ENCODE measurements at places on chromosomes 2 and 18. TPM values are rescaled to one million over a fixed set of nuclear protein-coding genes. Genes with fewer than 3 reads are reported as not detected.
A peak's percentile ranks its signal among the peaks of the same experiment; 100 is the strongest.

Gene C2orf68
- total RNA-seq, result 33.2 TPM

Gene SIX2
- total RNA-seq, result 1.9 TPM

Gene ACOXL
- 0.15 TPM for total RNA-seq

Gene C2orf78
- not detected for total RNA-seq

Gene C1QL2
- total RNA-seq, result not detected

Gene EGR4
- total RNA-seq, result 0.19 TPM

Gene SLC4A3
- 2.1 TPM for total RNA-seq

Gene DSG4
- not detected for total RNA-seq

Gene ERBB4
- 27.9 TPM for total RNA-seq

DNA sequence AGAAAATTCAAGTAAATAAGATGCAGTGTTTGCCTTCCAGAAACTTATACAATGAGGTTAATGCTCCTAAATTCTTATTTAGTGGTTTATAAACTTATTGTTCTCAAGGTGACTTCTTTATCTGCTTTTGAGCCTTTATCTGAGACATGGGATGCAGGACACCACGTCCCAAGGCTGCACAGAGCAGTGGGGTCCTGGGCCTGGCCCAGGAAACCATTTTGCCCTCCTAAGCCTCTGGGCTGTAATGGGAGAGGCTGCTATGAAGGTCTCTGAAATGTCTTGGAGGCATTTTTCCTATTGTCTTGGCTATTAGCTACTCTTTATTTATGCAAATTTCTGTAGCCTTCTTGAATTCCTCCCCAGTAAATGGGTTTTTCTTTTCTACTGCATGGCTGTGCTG, 652.6 kb upstream of the SETBP1 start:
- ATAC-seq, result no peak

DNA sequence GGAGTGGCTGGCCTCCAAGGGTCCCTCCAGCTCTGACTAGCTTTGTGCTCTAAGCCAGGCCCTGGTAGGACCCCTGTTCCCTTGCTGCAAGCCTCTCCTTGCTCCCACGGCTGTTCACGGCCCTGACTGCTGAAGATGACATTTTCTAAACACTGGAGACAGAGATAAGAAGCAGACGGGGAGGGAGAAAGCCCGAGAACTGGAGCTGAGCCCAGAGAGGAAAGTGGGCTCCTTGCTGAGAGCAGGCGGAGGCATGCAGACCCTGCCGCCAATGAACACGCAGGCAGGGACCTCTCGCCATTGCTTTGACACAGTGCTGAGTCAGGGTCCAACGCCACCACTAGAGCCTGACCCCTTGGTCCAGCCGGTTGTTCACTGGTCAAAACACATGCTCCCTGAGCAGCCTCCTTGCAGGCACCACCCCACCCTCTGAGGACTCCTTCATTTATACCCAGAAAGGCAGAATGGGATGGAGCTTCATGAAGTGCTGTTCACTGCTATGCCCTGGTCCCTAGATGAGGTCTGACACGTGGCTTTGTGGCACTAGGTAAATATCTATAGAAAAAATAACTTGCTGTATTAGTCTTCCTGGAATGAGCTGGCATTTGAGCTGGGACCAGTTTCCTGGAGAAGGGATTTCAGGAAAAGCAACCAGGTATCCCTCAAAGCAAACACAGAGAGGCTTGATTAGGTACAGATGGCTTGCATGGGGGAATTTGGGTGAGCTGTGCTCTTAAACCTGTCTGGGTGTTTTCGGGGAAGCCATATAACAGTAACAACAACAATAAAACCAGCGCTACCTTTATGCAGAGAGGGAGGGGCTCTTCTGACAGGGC, 65.7 kb downstream of the MCFD2 start:
- ATAC-seq, result no peak

DNA sequence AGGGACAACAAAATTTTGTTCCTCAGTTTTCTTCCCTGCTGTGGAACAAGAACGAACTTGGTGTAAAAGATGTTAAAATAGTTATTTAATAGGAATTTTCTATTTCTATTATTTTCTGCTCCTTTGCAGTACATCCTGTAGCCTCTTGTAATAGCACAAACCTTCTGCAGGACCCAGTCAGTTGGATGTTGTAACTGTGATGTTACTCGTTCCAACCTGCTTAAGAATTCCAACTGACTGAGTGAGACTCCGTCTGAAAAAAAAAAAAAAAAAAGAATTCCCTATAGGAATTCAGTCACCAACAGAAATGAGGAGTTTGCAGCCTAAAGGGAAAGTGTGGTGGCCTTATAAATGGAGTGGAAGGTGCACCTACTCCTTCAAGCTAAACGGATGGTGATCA, 46.4 kb upstream of the CDH20 start:
- no peak for ATAC-seq

DNA sequence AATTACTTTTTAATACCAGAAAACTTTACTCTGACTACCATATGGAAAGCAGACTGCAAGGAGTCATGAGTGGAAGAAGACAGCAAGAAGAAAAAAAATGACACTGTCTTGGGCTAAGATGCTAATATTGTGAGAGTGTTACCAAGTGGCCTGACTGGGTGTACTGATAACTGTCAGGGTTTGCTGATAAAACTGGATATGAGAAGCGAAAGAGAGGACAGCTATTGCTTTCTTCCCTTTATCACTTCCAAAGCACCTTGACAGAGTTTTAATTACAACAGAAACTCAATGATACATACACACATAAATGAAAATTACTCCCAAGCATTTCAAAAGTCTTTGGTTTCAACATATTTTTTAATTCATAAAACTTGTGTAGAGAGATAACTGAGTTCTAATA, 368.5 kb downstream of the ZEB2 start:
- no peak for ATAC-seq

GRCh38 chr2:222819722-222820333, 41.0 kb upstream of the ACSL3 start:
- ATAC-seq, result no peak

- no peak for ATAC-seq
These were observed 53.4 kb downstream of the POLR1A start for GRCh38 chr2:86052265-86052664.

- ATAC-seq, result no peak
These were observed 262.6 kb downstream of the EN1 start for GRCh38 chr2:118584877-118585276.

- peak; percentile 47 for ATAC-seq
These were observed 51.8 kb downstream of the MYO3B start for GRCh38 chr2:170229744-170230143.

GRCh38 chr2:231926180-231926741, at the start of gene NPPC:
Gene NPPC (minus strand): TSS chr2:231926396. CDS start chr2:231926249, 147 bp downstream.
- ATAC-seq, result peak; percentile 87

DNA sequence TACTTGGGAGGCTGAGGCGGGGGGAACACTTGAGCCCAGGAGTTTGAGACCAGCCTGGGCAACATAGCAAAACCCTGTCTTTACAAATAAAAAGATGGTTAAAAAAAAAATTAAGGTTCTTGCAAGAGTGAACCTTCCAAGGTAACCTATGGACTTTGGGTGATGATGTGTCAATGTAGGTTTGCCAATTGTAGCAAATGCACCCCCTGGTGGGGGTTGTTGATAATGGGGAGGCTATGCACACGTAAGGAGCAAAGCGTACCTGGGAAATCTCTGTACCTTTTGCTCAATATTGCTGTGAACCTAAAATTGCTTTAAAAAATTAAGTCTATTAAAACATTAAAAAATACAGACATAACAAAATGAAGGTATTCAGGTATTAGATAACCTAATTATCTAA, 70.4 kb downstream of the CWC22 start:
- ATAC-seq, result no peak

DNA sequence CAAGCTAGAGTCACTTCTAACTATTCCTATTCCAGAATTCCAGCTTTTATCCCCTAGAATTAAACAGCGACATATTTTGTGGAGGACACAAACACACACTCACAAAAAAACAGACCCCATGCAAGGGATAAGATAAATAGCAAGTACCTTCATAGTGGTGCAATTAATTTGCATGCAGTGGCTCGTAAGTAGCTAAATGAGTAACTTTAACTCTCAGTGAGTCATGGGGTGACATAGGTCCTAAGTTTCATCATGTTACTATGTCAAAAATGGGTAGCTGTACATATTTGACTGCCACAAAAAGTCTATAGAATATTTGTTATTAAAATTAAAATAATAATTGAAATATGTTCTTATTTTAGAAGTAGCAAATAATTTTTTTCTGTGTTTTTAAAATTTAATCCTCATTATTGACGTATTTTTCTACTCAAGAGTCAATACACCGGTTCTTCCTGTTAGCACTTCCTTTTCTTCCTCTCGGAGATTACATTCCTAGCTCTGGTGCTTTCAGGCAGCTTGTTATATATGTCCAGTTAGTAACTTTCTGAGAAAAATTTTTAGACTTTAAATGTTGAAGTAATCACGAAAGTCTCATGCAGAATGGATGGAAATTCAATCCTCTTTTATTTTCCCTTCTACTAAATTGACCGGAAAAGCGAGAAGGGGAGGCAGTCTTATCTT, 247.0 kb downstream of the KCNH7 start:
- no peak for ATAC-seq

- peak; percentile 35 for ATAC-seq
These were observed 103.3 kb downstream of the ALK start for GRCh38 chr2:29817801-29818680.

DNA sequence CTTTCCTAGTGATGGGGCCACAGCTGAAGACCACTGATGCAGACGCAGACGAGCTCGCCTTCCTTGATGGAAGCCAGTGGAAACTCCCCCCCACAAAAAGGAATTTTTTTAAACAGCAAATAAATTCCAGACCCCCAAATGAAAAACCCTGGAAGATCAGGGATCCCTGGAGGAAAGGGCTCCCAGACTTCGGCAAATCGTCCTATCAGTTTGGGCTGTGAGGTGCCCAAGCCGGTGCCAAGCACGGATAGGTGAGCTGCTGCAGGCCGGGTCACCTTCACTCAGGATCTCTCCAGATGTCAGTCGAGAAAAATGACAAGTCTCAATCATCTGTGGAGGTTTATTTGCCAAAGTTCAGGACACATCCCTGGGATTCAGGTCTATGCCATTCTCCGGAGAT, 42.0 kb downstream of the RTP5 start:
- ATAC-seq, result no peak

DNA sequence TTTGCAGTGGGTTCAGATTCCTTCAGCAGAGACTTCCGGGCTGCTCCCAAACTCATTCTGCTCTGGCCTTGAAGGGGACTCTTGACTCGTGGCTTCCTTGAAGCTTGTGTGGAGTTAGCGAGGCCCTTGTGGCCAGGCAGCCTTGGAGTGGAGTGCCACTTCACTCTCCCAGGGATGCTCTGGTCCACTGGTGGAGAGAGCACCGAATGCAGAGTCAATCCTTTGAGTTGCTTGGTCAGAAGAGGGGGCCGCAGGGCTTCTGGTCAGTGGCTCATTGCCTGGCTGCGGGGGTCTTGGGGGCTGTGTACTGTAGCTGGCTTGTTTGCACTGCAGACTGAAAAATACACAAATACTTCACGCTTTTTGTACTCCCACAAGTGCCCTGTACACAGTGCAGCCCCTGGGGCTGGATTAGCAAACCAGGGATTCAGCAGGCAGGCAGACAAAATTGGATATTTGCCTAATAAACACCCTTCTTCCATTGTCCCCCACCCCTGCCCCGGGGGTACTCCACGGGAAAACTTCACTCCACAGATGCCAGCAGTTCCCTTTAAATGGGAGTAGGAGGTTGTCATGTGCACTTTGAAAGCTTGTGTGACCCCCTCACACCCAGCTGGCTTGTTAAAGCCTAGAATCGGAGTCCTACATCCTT, 3.2 kb downstream of the GLI2 start:
- ATAC-seq, result no peak

GRCh38 chr2:5287558-5288334, 404.4 kb upstream of the SOX11 start:
- ATAC-seq, result no peak

DNA sequence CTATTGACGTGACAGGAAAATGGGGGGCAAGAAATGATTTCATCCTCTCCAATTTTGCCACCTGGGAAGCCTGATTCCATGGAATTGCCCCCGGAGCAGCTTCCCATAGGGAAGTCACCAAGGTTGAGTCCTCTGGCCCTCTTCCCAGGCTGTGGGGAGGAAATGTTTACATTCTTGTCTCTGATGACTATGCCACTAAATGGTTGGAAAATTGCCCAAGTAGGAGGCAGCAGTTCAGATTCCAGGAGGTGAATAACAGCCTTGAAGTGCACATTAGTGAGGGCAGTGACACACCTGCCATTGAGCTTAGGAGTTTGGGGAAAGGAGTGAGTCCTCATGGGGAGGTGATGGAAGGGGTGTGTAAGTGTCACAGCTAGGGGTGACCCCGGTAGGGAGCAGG, 449.2 kb upstream of the DCC start:
- ATAC-seq, result no peak

DNA sequence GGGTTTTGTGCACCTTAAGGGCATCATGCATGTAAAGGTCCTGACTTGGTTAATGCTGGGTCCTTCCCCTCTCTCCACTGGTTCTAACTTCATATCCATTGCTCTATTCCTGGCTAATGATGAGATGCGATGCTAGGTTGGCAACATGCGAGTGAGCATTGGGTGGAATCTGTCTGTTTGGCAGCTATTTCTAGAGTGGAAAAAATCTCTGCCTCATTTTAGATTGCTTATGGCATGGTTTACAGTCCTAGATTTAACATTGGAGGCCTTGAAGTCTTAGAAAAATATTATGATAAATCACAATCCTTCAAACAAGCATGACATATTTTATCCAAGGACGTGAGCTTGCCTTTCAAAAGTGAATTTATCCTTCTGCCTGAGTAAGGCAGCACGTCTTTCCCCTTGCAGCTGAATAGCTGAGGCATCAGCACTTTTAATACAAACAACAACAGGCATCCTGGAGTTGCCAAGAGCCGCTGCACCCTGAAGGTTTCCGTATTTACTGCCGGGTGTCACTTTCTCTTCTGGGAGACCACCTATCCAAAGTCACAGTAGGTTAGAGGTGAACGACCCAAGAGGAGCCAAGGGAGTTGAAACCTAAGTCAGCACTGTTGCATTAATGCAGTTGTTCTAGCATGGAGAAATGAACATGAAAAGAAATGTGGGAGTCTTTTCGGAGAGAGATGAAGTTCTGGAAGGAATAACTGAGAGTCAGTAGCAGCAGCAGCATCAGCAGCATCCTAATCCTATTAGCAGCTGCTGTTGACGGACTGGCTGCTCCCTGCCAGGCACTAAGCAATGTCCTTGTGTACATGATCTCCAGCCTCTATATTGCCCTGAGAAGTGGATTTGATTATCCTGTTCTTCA, 78.4 kb downstream of the MAPK4 start:
- no peak for ATAC-seq

DNA sequence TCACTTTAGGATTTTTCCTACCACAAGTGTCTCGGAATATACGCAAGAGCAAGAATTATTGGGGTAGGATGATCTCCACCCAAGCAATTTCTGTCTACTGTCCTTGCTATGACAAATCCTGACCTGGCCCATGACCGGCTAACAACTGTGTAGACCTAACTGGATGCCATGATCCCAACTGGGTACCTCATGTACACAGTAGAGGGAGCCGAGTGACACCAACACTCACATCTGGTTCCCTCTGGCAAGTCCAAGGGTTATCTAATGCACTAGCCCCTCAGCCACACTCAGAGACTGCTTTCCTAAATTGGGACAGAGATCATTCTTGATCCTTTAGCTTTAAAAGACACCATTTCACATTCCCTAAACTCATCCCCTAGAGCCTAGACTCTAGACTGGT, 60.7 kb upstream of the ZNF532 start:
- ATAC-seq, result no peak

Measured in motor neuron (in vitro differentiated cells).